Left forelimb (tissue), 1 donor: ENCODE measurements at places on chromosomes 7 and 10.

DNA sequence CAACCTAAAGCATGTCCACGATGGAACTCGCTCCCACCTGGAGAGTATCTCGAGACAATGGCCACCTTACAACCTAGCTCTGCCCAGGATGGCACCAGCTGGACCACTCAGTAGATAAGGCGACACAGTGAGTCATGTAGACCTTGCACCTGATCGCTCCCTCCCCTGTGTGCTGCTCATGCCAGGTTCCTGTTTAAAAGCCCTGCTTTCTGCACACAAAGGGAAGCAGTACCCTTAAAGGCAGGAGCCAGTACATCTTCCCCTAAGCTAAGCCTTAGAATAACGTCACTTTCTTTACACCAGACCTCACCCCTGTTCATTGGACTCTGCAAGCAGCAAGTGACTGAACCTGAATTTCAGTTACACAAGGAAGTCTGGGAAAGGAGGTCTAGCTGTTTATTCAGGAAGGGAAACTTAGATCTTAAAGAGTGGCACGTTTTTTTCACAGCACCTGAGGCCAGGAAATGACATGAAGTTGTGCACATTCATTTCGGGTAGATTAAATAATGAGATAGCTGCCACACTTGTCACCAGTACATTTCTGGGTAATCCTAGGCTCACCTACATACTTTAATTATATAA is 117.9 kb downstream of the MTPAP start:
- DNase-seq, result no peak

DNA sequence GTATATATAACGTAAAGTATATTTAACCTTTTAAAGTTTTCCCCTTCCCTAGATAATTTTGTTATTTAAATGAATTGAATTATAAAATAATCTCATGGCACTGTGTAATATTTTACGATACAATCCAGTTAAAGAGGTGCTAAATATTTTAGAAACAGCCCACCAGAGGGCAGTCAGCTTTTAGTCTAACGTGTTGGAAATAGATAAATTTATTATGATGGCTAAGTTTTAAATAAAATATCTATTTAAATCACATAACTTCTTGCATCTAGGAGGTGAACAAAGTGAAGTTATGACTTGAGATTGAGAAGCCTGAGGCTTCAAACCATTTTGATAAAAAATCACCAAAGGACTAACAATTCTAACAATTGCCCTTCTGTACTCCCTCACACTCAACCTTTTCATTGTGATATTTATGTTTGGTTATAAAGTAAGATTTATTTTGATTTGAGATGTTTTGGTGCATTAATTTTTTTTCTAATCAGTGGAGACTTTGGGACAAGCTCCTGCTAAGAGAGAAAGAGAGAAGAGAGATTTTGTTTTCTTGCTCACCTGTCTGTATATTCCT is 171.5 kb upstream of the SP4 start:
- no peak for DNase-seq

DNA sequence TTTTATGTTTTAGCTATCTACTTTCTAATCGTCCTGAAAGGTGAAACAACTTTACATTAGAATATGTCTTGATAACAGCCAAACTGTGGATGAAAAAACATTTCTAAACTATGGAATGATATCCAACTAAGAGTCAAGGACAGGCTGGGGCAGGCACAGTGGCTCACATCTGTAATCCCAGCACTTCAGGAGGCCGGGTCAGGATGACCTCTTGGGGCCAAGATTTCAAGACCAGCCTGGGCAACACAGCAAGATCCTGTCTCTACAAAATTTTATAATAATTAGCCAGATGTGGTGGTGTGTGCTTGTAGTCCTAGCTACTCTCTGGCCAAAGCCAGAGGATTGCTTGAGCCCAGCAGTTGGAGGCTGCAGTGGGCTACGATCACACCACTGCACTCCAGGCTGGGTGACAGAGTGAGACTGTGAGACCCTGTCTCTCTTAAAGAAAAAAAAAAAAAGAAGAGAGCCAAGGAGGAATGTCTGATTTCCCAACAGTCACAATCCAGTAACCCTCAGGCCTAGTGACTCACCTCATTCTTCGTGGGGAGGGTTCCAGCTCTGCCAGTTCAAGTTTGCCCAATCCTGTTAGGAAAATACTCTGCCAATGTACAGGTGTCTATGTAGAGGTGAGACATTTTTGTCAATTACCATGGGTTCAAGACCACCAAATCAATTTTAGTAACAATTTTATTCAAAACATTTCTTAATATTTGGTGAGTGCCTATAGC is 14.6 kb upstream of the FZD1 start:
- no peak for DNase-seq

- DNase-seq, result no peak
Observed at GRCh38 chr7:47600199-47601118, 18.5 kb upstream of the TNS3 start.

DNA sequence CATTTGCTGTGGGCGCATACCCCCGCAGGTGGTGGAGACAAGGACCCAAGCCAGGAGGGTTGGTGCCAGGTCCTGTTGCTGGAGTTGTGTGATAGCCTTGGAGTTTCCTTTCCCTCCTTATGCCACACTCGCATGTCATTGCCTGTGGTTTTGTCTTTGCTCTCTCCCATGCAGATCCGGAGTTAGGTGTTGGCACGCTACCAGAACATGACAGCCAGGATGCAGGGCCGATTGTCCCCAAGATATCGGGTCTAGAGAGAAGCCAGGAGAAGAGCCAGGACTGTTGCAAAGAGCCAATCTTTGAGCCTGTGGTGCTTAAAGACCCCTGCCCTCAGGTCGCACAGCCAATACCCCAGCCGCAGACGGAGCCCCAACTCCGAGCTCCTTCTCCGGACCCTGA is 369.2 kb upstream of the GALNT17 start:
- DNase-seq, result no peak

GRCh38 chr7:50358041-50358705 is 53.7 kb downstream of the IKZF1 start:
- no peak for DNase-seq

- DNase-seq, result peak; percentile 41
Observed at GRCh38 chr10:12971001-12971788, 30.3 kb downstream of the CCDC3 start.

GRCh38 chr10:13928451-13928850 is 341.7 kb downstream of the PRPF18 start:
- no peak for DNase-seq

GRCh38 chr10:43955978-43956377 is 307.3 kb upstream of the ZNF32 start:
- DNase-seq, result peak; percentile 8

DNA sequence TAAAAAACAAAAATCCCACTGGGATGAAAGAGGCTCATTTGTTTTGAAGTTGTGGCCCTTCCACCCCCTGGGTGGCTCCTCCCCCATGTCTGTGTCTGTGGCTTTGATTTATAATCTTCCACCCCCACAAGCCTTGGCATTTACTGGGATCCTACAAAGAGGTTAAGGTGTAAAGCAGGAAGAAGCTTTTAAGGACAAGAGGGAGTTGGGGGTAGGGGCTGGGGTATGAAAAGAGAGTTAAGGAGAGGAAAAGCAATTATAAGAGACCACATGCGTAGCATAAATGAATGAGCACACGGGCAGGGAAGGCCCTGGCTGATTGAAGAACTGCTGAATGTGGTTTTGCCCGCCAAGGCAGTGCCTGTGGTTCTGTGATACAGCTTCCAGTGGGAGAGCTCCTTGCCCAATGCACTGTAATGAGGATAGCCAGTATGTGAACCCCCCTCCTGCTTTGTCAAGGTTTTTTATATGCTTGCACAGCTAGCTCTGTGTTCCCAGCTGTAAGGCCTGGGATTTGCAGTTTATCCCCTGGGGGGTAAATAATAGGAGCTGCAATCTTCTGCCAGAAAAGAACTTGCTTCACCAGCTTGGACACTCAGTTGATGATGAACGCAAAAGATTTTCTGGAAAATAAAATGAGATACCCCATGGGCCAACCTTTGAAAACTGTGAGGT is 34.7 kb upstream of the KMT2E start:
- no peak for DNase-seq

DNA sequence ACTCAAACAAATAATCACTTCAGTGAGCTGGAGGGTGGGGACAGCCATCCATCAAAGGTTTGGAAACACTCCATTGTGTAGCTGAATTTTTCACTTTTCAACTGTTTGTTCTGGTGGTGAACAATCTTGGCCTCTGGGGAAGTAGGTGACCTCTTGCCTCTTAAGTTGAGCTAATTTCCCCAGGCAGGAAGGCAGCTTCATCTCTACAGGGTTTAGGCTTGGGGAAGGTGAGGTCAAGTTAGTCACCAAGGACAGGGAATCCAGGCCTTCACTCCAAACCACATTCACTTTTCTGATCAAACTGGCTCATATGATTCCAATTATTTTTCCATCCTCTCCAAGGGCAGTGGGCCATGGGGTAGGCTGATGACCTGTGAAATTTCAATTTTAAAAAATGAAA is 138.3 kb upstream of the HABP2 start:
- DNase-seq, result no peak

- no peak for DNase-seq
Observed at GRCh38 chr7:101951757-101952156, 134.3 kb downstream of the CUX1 start.

- DNase-seq, result no peak
Observed at GRCh38 chr10:132404911-132405462, 8.0 kb downstream of the PWWP2B start.
